ENCODE measurements at places on chromosomes 2 and 18.

DNA sequence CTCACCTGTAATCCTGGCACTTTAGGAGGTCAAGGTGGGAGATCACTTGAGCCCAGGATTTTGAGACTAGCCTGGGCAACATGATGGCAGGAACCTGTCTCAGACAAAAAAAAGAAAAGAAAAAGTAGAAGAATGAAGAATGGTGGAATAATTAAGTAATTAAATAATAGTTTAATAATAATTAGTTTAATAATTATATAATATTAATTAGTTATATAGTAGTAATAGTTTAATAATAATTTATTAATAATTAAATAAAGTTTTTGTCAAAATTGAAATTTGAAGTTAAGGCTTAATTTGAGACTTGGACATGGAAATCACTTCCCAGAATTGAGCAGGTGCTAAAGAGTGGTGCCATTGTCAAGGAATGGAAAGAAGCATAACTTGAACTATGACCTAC lies 52.2 kb upstream of the ABCA12 start:
- DNase-seq: no peak

DNA sequence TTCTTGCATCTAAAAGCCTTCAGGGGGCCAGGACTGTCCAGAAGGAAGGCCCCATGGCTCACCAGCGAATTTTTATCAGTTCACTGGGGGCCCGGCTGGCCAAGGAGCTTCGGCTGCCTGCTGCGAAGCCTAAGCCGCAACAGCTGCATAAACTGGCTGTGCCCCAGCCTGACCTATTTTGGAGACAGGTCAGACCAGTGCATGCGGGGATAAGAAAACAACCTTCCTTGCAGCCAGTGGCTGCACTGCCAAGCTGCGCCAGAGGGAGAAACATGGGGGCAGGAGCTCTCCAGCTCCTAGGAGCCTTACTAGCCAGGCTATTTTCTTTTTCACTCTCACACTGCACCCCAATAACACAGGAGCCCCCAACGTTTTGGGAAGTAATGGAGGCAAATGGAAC lies 15.2 kb downstream of the PAX3 start:
- DNase-seq: no peak

GRCh38 chr2:127640082-127641072 lies 5.6 kb upstream of the GPR17 start:
- DNase-seq: no peak

DNA sequence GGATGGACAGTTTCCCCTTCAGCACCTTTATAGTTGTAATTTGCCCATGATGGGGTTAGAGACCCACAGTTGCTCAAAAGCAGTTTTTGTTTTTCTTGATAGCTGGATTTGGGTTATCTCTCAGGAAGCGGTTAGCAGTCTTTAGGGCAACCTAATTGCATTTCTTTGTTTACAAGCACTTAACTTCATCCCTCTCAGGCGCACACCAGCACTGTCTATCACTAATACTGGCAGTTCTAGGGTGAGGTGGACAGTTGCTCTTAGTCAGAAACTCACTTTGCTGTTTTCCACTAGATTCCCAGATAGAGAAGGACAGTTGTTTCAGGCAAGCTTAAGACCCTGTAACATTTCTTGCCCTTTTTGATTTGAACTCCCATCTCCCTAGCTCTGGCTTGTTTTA lies 146.0 kb downstream of the AGAP1 start:
- DNase-seq: no peak

DNA sequence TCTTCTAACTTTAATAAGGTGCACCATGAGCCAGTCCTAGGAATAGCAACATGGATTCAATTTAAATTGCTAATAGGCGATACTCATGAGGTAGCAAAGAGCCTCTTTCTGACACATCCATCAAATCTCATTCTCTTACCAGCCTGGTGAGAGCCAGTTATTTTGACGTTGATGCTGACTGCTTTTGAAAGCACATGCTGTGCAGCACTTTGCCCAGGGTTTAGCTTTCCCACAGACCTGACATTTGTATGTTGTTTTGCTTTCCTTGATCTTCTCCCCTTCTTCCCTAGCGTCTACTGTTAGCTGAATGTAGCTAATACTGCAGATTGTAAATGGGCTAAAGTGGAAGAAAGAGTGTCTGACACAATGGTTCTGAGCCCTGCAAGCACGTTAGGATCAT lies 101.1 kb upstream of the CCDC85A start:
- DNase-seq: no peak

- DNase-seq: peak; percentile 70
These were observed 54.6 kb downstream of the LANCL1 start for GRCh38 chr2:210421916-210422315.

DNA sequence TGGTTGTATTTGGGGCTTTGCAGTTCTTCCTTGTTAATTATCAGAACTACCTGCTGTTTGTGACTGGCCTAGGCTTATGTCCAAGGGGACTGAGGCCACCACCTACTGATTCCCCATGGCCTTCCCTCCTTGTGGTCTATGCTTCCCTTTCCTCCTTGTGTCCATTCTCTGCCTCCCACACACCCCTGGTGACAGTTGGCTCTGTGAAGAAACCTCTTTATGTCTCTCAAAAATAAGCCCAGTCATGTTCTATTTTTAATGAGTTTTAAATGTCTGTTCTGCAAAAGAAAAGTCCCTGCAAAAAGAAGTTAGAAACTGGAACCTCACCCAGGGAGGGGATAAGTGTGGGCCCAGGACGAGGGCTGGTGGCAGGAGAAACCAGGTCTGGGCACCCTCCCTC lies 105.0 kb downstream of the SMC6 start:
- no peak for DNase-seq

DNA sequence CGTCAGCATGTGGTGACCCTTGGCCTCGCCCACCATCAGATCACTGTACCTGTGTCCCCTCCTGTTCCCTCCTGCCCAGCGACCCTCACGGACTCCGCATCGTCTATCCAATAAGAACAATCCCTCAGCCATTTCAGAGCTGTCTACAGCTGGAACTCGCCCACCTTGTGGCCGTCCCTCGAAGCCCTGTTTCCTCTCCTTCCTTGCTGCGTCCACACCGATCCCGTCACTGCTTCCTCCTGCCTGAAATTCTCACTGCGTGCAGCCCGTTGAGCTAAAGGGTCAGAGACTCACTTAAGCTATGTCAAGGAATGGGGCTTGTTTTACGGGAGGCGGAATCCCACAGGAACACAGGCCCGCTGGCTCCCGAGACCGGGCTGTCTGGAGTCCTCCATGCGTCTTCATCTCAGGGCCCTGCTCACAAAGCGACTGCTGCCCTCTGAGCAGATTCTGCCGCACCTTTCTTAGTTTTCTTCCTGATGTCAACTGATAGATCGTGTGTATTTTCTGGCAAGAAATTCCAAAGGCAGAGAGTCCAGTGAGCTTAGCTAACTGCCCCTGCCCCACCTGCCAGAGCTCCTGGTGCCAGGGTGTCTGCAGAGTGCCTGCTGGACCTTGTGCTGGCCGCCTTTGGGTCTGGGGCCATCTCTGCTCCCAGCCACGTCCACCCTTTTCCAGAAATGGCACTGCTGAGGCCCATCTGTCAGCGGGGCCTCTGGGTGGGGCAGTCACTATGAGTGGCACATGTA lies 35.3 kb downstream of the KLHL29 start:
- DNase-seq: no peak
